Stimulated activated CD4-positive, alpha-beta T cell treated with anti-CD3 and anti-CD28 coated beads, Interleukin-4, amount 100 ng/mL, for 4 hours (primary cell): ENCODE measurements at places on chromosomes 5 and 9.

DNA sequence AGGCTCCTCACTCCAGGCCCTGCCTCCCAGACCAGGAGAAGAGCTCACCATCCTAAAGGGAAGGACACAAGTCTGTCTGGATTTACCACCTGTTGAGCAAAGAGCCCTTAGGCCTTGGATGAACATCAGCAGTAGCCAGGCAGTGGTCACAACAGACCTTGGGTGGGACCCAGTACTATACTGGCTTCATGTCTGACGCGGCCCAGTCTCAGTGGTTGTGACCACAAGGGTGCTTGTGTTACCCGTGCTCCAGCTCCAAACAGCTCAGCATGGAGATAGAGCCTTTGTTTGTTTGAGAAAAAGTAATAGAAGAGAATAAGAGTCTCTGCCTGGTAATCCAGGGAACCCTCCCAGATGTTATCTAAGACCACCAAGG, 617.4 kb downstream of the BRINP1 start:
- DNase-seq = no peak

GRCh38 chr5:14551211-14551610, 30.4 kb upstream of the OTULINL start:
- no peak for DNase-seq

- DNase-seq = no peak
These were observed 316.4 kb upstream of the TUSC1 start for GRCh38 chr9:25994605-25995004.

DNA sequence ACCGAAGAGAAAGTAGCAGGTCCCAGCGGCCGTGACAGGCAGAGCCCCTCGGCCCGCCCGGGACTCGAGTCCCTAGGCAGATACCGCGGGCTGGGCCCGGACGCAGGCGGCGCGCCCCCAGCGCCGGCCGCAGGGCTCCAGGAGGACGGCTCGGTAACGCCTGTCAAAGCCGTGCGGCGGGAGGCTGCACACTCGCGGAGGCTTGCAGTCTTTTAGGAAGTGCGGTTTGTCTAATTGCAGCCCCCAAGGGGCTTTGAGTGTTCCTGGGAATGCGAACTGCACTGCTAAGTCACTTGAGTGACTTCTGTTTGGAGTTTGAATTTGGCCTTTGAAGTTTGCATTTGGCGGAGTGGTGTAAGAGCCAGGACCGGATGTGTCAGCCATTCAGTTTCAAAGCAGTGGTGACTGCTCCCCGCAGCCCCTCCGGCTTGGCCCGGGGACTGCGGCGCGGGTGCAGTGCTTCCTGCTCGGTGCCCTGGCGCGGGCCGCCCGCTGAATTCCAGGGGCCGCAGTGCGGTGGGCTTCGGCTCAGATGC, 1.3 kb downstream of the MAP3K1 start:
- DNase-seq = peak; percentile 48

DNA sequence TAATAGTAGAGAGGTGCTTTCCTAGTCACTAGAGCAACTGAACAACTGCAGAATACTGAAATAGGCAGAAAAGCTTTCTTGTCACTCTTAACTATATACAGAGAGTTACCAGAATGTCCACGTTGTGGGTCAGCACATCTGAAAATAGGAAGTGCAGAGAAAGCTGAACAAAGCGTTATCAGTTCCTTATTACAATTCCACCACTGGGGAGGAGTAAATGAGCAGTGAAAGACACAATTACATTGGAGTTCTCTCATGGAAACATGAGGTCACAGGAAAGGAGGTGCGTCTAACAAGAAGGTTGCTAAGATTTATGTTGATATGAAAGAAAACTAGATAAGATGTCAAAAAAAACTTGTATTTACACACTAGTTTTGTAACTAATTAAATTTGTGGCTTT, 461.9 kb upstream of the COX7C start:
- DNase-seq = no peak

DNA sequence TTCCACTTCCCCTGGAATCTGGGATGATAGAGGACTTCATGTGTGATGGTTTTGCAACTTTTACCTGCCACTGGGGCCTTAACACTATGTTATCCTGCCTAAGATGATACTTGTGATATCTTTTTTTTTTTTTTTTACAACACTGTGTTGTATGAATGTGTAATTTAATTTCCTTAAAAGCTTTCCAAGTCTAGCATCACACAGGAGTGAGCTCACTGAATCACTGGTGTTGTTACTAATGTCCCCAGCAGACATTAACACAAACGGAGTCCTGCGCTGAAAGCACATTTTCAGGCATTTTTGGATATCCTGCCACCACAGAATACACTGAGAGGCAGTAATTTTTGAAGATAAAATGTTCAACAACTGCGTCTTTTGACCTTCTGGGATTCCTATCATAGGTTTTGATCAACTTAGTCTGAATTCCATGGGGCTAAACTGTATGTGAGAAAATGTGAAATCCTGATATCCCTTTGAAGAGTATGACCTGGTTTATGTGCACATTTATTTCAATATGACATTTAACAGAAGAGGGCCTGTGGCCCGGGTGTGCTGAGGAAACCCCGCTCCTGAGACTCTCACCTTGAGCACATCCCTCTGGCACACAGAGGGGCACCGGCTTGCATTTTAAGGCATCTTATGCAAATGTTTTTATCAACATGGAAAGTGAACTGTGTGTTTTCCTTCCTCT, 118.0 kb downstream of the FSTL4 start:
- DNase-seq = no peak

- no peak for DNase-seq
These were observed 405.2 kb upstream of the WWC1 start for GRCh38 chr5:167886196-167886595.

DNA sequence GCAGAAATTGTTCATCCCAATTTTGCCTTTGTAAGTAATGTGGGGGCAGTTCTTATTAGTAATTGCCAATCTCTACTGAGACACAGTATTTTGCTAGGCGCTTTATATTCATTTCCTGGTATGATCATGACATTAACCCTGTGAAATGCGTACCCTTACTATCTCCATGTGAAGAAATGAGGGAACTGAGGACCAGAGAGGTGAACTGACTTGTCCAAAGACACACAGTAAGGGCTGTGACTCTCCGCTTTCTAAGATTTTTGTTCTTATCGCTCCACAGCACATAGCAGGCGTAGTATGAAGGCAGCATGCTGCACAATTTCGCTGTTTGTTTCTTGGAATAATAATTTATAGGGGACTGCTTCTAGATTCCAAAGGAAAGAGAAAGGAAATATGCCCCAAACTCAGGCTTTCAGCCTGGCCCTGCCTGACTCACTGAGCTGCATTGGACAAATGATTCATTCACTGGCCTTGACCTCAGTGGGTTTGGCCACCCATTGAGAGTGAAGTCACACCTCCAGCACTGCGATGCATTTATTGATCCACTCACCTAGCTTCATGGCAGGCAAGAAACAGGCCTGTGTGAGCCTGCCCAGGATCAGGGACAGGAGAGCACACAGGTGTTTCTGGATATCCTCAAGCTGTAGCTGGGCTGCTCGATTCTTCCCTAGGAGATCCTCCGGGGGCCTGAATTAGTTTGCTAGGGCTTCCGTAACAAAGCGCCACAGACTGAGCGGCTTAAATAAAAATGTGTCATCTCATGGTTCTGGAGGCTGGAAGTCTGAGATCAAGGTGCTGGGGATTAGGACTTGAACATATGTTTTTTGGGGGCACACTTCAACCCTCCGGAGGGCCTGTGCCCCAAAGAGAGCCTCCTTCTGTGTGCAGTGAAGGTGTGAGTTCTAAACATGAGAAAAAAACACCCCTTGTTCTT, 7.2 kb upstream of the DUSP1 start:
- no peak for DNase-seq

DNA sequence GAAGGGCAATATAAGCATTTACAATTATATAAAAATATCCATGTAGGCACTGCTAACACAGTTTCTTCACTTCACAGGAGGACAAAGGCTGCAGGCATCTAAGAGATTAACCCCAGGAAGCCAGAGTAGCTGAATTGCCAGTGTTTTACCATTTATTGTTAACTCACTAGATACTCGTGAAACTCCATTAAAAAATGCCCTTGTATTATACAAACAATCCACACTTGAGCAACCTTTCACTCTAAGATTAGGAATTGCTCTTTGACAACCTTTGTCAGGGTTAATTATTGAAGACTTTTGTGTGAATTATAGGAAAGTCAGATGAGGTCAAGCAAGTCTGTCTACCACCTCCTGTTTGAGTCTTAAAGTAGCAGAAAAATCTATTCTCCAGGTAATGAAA, 317.8 kb downstream of the ADGRV1 start:
- DNase-seq = no peak

DNA sequence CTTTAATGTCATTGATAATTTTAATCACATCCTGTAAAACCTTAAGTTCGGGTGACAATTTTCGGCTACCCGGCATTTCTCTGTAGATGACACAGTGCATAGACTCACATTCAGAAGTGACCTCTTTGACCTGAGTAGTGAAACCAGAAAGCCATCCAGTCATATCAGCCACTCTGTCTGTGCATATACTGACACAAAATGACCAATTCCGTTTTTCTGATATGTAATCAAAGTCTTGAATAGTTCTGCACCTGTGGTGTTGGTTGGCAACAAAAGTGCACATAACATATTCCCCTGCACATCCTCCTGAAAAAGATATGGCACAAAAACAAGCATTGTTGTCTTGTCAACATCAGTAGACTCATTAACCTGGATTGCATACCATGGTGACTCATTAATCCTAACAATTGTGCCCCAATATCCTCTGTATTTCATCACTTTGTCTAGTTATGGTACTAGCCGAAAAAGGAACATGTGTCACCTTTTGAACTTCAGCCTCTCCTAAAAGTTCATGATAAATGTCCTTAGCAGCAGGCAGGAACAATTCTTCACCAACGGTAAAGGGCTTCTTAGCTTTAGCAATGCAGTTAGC, 4.6 kb upstream of the HNRNPA0 start:
- no peak for DNase-seq

DNA sequence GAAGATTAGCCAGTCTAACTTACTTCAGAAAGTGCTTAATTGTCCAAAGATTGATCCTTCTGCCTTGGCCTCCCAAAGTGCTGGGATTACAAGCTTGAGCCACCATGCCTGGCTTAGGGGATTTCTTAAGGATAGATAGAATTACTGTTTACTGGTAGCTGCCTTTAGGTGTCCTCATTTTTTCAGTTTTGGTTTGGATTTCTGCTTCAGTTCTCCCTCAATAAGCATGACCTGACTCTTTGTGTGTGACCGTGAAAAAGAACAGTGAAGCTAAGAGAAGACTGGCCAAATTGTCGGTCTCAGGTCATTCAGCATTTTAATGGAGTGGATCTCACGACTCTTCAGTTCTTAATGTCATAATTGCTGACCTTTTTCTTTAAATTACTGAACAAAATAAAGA, 22.9 kb upstream of the CMYA5 start:
- DNase-seq = no peak

DNA sequence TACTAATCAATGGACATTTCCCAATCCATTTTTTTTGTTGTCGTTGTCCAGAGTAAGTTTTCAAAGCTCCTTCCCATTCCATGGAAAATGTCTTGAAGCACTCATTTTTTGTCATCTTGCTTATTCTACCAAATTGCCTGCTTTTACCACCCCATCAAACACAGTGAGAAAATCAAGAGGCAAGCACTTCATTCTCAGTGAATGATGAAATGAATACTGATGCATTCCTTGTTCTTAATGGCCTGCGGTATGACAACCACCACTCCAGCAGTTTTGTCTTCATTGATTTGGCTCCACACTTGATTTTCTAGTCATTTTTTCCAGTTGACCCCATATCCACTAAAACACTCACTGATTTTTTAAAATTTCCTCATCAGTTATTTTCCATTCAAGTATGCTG, 193.5 kb upstream of the ANKH start:
- DNase-seq = no peak

- DNase-seq = no peak
These were observed 301.2 kb downstream of the TUSC1 start for GRCh38 chr9:25377039-25377438.

DNA sequence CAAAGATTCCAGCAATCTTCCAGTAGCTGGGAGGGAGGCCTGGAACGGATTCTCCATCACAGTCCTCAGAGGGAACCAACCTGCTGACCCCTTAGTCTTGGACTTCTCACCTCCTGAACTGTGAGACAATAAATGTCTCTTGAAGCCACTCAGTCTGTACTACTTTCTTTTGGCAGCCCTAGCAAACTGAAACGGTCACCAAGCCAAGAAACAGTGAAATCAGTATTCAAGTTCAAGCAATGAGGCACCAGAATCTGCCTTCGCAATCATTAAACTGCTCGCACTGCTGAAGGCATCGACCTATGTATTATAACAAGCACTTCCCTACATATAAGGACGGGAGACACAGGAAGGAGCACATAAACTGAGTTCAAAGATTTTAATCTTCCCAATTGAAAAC, 120.6 kb upstream of the PUM3 start:
- DNase-seq = no peak

DNA sequence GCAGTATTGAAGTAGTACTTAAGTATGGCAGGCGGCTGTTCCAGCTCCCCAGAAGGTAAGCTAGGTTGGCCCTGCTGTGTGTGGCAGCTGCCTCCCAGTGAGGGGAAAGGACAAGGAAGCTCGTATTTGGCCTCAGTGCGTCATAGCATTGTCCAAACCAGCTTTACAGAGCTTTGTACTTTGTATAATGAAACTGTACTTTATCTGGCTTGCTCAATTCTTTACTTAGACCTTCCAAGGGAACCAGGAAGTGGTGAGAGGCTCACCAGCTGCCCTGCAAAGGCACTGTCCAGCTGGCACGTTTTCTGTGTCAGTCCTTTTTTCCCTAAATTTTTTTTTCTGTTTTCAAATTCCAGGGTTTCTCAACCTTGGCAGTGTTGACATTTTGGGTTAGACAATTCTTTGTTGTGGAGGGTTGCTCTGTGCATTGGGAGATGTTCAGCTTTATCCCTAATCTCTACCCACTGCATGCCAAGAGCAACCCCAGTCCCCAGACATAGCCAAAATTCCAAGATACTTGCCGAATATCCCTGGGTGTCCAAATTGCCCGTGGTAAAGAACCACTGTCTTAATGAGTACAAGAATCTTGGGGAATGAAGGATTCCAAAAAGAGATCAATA, 474.5 kb downstream of the LRRC70 start:
- DNase-seq = no peak

GRCh38 chr5:172418862-172419814, 35.2 kb downstream of the SH3PXD2B start:
- DNase-seq = no peak

GRCh38 chr5:78636682-78637081, 11.9 kb downstream of the LHFPL2 start:
- no peak for DNase-seq
